ENCODE measurements at places on chromosomes 7 and 10.

DNA sequence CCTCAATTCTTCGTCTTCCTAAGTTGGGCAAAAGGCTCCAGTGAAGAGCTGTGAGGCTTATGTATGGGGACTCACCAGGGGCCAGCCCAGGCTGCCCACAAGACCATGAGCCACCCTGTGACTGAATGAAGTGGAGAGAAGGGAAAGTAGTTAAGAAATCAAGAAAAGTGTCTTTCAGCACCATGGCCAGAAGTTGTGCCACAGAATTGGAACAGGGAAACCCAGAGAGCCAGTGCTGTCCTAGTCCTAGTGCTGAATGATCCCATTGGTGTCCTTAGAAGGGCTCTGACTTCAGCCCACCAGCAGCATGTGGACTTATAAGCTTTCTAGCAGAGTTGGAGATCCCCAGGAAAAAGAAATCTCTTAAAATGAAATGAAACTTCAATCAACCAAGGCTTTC, 37.0 kb upstream of the CCSER2 start:
- H3K4me3 ChIP-seq: no peak overlapping the region
- DNase-seq: no peak
- H3K27me3 ChIP-seq: no peaks in the 10 kb centered on the region
- H3K36me3 ChIP-seq: no peaks in the 10 kb centered on the region

DNA sequence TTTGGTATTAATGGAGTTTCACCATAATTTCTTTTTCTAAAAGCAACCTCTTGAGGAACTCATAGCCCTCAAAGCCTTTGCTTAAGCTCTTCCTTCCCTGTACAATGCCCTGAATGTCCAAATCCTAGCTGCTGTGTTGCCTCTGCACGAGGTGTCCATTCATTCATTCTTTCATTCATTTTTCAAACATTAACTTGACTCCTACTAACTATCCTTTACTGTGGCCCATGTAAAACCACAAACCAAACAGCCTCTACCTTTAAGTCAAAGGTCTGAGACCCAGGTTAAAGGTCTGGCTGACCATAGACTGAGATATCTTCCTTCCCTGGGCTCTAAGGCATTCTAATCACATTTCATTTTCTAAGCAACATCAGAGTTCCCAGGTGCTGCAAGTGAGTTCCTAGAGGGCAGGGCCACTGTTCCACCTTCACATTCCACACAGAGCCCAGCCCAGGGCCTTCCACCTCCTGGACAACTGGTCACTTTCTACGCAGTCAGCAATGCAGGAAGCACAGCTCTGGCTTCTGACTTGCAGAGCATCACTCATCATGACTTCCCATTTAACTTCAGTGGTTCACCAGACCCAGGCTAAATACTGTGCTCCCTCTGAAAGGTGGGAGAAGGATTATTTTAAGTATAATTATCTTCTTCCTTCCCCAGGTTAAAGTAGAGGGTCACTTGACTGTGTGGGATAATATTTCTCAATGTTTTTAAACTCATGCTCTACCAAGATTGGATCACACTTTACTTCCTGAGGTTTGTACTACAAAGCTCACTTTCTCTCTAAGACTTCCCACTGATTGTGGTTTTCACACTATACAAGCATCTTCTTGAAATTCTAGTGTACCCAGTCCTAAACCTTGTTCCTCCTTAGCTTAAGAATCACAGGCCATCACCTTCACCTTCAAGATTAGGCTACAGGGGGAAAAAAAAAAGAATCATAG, 19.1 kb downstream of the ATXN7L1 start:
- peaks cover 23% of the 10 kb centered on the region for H3K4me1 ChIP-seq
- no peak for DNase-seq
- no peaks in the 10 kb centered on the region for H3K27me3 ChIP-seq
- no peaks in the 10 kb centered on the region for H3K36me3 ChIP-seq
- H3K4me3 ChIP-seq: no peak overlapping the region
- H3K27ac ChIP-seq: no peak overlapping the region

DNA sequence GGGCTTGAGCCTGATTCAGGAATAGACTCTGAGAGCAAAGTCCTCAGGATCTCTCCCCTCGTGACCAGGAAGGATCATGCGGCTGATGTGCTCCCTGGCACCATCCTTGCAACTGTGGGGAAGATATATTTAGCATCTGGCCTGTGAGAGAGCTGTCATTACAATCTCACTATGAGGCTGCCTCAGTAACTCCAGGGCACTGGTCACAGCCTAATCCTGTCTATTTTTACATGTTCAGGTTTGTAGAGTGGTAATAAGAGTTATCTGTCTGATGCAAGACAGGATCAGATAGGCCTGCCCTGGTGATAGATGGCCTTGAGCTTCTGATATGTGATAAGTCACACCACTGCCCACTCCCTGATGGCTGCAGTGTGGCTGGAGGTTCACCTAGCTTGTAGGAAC, 50.7 kb downstream of the PPP1R3C start:
- no peaks in the 10 kb centered on the region for H3K36me3 ChIP-seq
- DNase-seq: no peak
- no peaks in the 10 kb centered on the region for H3K27me3 ChIP-seq
- peak overlapping the region; percentile 12 for H3K27ac ChIP-seq

DNA sequence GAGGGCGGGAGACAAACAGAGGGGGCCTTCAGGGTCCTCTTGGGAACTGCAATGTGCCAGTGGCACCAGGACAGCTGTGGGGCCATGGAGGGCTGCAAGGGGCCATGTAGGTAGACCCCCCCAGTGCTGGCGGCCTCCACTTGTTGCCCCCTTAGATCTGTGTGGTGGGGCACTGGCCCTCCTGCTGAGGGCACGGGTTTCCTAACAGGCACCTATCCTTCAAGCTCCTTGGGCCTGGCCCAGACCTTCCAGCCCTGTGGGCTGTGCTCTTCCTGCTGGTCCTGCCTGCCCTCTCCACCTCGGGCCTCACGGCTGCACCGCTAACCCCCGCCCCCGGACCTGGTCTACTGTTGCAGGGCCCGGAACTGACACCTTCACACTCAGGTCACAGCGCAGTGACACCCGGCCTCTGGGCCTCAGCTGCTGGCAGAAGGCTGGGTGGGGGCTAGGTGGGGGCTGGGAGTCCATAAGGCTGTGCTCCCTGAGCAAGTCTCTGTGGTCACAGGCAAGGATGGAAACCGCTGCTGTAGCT, 12.6 kb downstream of the RASGEF1A start:
- no peaks in the 10 kb centered on the region for H3K27me3 ChIP-seq
- H3K4me3 ChIP-seq: no peak overlapping the region
- H3K27ac ChIP-seq: no peak overlapping the region
- no peaks in the 10 kb centered on the region for H3K36me3 ChIP-seq
- peak; percentile 23 for DNase-seq

DNA sequence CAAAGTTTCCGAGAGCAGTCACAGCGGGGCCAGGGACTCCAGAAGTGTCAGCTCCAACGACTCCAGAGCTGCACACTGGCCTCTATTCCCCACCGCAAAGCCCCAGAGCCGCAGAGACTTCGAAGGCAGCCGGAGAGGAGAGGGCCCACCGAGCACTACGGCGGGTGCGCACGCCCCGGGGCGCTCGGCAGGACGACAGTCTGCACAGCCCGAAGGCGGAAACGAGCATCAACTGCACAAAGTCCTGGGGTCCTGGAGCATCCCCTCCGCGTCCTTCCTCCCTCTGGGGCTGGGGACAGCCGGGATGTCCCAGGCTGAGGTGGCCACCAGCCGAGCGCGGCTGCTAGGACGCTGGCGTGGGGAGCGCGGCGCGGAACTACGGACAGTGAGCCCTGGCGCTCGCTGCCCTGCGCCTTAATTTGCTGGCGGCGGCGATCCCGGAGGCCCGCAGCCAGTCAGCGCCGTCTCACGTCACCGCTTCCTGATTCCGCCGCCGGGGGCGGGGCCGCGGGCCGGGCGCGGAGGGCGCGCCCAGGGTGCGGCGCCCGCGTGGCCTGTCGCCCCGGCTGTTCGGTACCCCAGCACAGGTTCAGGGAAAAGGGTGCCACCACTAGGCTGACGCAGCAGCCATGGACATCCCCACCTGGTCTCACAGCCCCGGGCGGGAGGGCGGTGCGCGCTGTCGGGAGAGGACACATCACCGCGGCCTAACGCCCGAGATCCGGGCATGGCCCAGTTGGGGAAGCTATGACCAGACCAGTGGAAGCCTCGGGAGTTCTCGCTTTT, at the start of gene TBX20:
Gene TBX20 (minus strand): TSS at position 391 of the 786 bp plus-strand sequence. CDS start 480 bp downstream, outside the sequence.
- H3K36me3 ChIP-seq: no peaks in the 10 kb centered on the region
- peak within 1 kb of the TSS; percentile 54 for H3K4me3 ChIP-seq
- peak; percentile 35 for DNase-seq
- H3K27ac ChIP-seq: no peak within 1 kb of the TSS

GRCh38 chr10:93334901-93335327, 147.2 kb downstream of the MYOF start:
- H3K4me3 ChIP-seq: no peak overlapping the region
- no peaks in the 10 kb centered on the region for H3K4me1 ChIP-seq
- no peak for DNase-seq
- H3K36me3 ChIP-seq: peaks cover 100% of the 10 kb centered on the region

DNA sequence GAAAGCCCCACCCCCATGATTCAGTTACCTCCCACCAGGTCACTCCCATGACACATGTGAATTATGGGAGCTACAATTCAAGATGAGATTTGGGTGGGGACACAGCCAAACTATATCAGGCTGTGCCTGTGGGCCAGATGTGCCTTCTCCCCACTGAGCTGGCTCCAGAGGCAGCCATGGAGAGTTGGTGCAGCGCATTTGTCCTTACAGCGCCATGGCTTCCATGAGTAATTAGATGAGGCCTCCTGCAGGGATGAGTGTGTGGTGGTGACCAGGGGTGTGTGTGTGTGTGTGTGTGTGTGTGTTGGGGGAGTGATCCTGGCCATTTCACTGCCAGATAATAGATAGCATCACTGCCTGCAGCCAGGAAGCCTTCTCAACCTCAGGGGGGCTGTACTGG, 94.6 kb downstream of the FANK1 start:
- DNase-seq: no peak
- no peak overlapping the region for H3K4me3 ChIP-seq
- no peaks in the 10 kb centered on the region for H3K27me3 ChIP-seq
- no peaks in the 10 kb centered on the region for H3K36me3 ChIP-seq
- no peaks in the 10 kb centered on the region for H3K4me1 ChIP-seq

DNA sequence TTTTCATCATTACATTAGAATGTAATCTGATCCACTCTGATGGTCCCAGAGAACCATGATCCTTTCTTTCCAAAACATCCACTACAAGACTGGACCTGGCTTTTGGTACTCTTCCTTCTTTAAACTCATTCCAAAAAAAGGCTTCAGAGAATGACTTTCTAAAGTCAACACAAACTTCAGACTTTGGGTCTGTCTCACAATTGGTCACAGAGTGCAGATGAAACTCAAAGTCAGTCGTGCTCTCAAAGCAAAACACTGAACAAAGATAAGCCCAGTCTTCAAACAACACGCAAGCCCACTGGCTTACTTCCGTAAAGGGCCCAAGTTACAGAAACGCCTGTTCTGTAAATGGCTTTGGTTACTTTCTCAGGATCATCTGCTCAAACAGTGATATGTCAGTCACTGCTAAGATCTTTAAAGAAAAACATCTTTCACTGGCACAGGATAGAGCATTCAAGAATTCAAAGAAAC, 250.9 kb upstream of the MKLN1 start:
- H3K4me3 ChIP-seq: no peak overlapping the region
- H3K36me3 ChIP-seq: peaks cover 5% of the 10 kb centered on the region
- no peak overlapping the region for H3K27ac ChIP-seq
- no peak for DNase-seq

- no peaks in the 10 kb centered on the region for H3K27me3 ChIP-seq
- DNase-seq: no peak
- no peak overlapping the region for H3K4me3 ChIP-seq
- H3K4me1 ChIP-seq: no peaks in the 10 kb centered on the region
- H3K27ac ChIP-seq: no peak overlapping the region
Measured at GRCh38 chr7:91358303-91358702, 94.1 kb downstream of the FZD1 start.

DNA sequence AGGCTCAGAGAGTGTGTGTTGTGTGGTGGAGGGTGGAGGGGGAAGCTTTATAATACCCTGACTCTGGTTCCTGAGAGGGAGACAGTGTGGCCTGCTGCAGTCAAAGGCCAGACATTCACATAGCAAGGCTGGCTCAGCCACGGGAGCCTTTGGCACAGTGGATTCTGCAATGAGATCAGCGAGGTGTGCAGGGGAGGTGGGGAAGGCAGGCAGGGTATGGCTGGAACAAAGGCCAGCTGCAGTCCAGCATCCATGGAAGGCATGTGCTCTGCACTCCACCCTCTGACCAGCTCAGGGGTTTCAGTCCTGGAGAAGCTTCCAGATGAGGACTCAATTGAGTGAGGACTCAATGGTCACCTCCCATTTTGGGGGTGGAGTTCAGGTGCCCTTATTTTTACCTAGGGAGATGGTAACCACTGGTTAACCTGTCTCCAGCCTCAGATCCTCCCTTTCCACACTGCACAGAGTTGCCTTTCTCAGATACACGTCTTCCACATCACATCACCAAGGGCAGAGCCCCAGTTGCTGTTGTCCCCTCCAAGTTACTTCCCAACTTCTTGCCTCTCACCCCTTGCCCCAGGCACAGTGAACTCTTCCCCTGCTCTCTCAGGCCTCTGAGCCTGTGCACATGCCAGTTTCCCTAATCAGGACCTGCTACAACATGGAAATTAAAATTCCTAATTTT, 504.9 kb downstream of the GRID1 start:
- no peak overlapping the region for H3K4me3 ChIP-seq
- H3K27me3 ChIP-seq: no peaks in the 10 kb centered on the region
- no peak overlapping the region for H3K27ac ChIP-seq
- DNase-seq: no peak

GRCh38 chr7:30347226-30348082, 63.1 kb downstream of the ZNRF2 start:
- H3K4me3 ChIP-seq: no peak overlapping the region
- no peaks in the 10 kb centered on the region for H3K27me3 ChIP-seq
- peak overlapping the region; percentile 73 for H3K27ac ChIP-seq

DNA sequence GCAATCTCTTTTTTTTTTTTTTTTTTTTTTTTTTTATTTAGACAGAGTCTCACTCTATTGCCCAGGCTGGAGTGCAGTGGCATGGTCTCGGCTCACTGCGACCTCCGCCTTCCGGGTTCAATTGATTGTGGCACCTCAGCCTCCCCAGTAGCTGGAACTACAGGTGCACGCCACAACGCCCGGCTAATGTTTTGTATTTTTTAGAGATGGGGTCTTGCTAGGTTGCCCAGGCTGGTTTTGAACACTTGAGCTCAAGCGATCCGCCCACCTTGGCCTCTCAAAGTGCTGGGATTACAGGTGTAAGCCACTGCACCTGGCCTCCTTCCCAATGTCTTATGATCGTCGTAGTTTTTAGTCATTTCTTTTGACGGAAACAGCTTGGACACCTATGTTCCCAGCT, 6.6 kb upstream of the ZNF853 start:
- no peak for DNase-seq
- no peaks in the 10 kb centered on the region for H3K4me1 ChIP-seq
- peaks cover 5% of the 10 kb centered on the region for H3K27me3 ChIP-seq
- no peak overlapping the region for H3K27ac ChIP-seq

- H3K27ac ChIP-seq: no peak overlapping the region
- H3K4me3 ChIP-seq: no peak overlapping the region
- H3K27me3 ChIP-seq: no peaks in the 10 kb centered on the region
Measured at GRCh38 chr7:111239437-111239836, 148.5 kb downstream of the LRRN3 start.
